ENCODE measurements at places on chromosomes 13 and 19. TPM values are rescaled to one million over a fixed set of nuclear protein-coding genes. Genes with fewer than 3 reads are reported as not detected.

GRCh38 chr19:11423791-11424181, 4.7 kb upstream of the RGL3 start:
- no peak overlapping the region for H3K27ac ChIP-seq
- H3K4me1 ChIP-seq = peaks cover 34% of the 10 kb centered on the region
- H3K27me3 ChIP-seq = peaks cover 44% of the 10 kb centered on the region
- no peak overlapping the region for H3K4me3 ChIP-seq

Gene FXYD3
- total RNA-seq = not detected

GRCh38 chr13:99439048-99439447, 62.2 kb upstream of the TM9SF2 start:
- peak; percentile 15 for DNase-seq
- no peaks in the 10 kb centered on the region for H3K36me3 ChIP-seq
- peaks cover 21% of the 10 kb centered on the region for H3K27me3 ChIP-seq
- H3K4me3 ChIP-seq = no peak overlapping the region
- H3K4me1 ChIP-seq = peaks cover 44% of the 10 kb centered on the region
- H3K27ac ChIP-seq = no peak overlapping the region

Gene PCSK4
- 2.5 TPM for total RNA-seq

- DNase-seq = no peak
- H3K4me1 ChIP-seq = no peaks in the 10 kb centered on the region
- H3K27ac ChIP-seq = no peak overlapping the region
Observed at GRCh38 chr13:82898586-82898985, 983.7 kb downstream of the SLITRK1 start.

- H3K4me1 ChIP-seq = no peaks in the 10 kb centered on the region
- H3K4me3 ChIP-seq = no peak overlapping the region
- no peaks in the 10 kb centered on the region for H3K36me3 ChIP-seq
- H3K27ac ChIP-seq = no peak overlapping the region
- H3K27me3 ChIP-seq = no peaks in the 10 kb centered on the region
Observed at GRCh38 chr19:3012621-3013262, 16.3 kb downstream of the TLE2 start.

DNA sequence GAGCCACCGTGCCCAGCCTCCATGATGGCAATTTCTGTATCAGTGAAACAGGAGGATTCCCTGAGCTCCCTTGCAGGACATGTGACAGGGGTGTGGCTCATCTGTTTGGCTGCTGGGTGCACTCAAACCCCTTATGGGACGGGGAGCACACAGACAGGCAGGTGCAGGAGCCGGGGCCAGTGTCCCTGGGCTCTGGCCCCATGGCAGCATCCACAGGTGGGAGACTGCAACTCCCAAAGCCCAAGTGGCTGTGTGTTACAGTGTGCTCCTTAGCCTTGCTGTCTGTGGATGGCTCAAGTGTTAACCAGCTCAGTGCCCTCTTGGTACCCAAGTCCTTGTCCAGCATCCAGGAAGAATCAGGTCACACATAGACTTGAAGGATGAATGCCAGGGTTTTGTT, 14.6 kb downstream of the MBD3L1 start:
- no peaks in the 10 kb centered on the region for H3K4me1 ChIP-seq
- no peak overlapping the region for H3K4me3 ChIP-seq
- no peaks in the 10 kb centered on the region for H3K27me3 ChIP-seq
- DNase-seq = no peak

Gene DNASE2
- 39.3 TPM for total RNA-seq

GRCh38 chr13:66859934-66860877, 369.9 kb downstream of the PCDH9 start:
- H3K27me3 ChIP-seq = no peaks in the 10 kb centered on the region
- no peaks in the 10 kb centered on the region for H3K4me1 ChIP-seq
- DNase-seq = no peak
- no peak overlapping the region for H3K27ac ChIP-seq
- H3K36me3 ChIP-seq = no peaks in the 10 kb centered on the region

DNA sequence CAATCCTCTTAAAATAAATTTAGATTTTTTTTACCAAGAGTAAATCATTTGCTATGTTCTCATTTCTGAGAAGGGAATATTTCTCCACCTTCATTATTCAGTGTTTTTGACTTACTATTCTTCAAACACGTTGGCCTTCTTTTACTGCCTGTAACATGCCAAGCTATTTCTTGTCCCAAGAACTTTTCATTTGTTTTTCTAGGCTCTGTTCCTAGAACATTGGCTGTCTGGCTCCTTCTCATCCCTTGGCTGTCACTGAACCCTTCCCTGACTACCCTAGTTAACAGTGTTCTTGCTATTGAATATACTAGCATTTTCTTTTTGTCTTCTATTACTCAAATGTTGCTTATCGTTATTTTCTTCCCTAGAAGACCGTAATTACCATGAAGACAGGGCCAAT, 248.1 kb downstream of the ITGBL1 start:
- no peak overlapping the region for H3K27ac ChIP-seq
- no peak for DNase-seq
- H3K36me3 ChIP-seq = no peaks in the 10 kb centered on the region
- H3K4me1 ChIP-seq = no peaks in the 10 kb centered on the region
- H3K27me3 ChIP-seq = peaks cover 5% of the 10 kb centered on the region

DNA sequence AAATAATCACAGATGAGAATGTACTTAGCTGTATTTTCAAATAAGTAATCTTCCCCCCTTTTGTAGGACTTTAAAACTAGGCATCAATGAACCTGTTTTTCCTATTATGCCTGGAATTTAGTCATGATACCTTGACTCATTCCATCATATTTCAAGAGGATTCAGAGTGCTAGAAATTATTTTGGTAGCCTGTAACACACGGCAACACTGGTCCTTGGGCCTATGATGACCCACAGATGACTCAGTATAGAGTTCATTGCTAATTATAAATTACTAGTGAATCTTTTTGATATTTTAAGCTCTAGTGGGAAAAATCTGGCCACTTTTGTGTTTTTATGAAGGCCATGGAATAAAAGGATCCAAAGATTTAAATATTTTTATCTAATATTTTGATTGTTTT, 26.0 kb upstream of the GARRE1 start:
- H3K27me3 ChIP-seq = no peaks in the 10 kb centered on the region
- H3K4me1 ChIP-seq = peaks cover 77% of the 10 kb centered on the region
- H3K36me3 ChIP-seq = peaks cover 69% of the 10 kb centered on the region
- H3K27ac ChIP-seq = no peak overlapping the region

- no peak for DNase-seq
- H3K4me1 ChIP-seq = peaks cover 67% of the 10 kb centered on the region
- H3K27me3 ChIP-seq = no peaks in the 10 kb centered on the region
- H3K27ac ChIP-seq = no peak overlapping the region
Observed at GRCh38 chr13:79455331-79455730, 25.6 kb upstream of the NDFIP2 start.

GRCh38 chr13:21365574-21365973, 93.5 kb downstream of the ZDHHC20 start:
- no peaks in the 10 kb centered on the region for H3K27me3 ChIP-seq
- DNase-seq = no peak
- peaks cover 9% of the 10 kb centered on the region for H3K4me1 ChIP-seq
- peak overlapping the region; percentile 7 for H3K27ac ChIP-seq
- no peaks in the 10 kb centered on the region for H3K36me3 ChIP-seq
- no peak overlapping the region for H3K4me3 ChIP-seq

GRCh38 chr13:30690282-30691188, 44.8 kb upstream of the ALOX5AP start:
- peak overlapping the region; percentile 52 for H3K4me3 ChIP-seq
- H3K27ac ChIP-seq = peak overlapping the region; percentile 61
- peaks cover 20% of the 10 kb centered on the region for H3K4me1 ChIP-seq
- peak; percentile 40 for DNase-seq
- peaks cover 27% of the 10 kb centered on the region for H3K27me3 ChIP-seq
- H3K36me3 ChIP-seq = peaks cover 3% of the 10 kb centered on the region

Gene GRK1
- total RNA-seq = not detected

DNA sequence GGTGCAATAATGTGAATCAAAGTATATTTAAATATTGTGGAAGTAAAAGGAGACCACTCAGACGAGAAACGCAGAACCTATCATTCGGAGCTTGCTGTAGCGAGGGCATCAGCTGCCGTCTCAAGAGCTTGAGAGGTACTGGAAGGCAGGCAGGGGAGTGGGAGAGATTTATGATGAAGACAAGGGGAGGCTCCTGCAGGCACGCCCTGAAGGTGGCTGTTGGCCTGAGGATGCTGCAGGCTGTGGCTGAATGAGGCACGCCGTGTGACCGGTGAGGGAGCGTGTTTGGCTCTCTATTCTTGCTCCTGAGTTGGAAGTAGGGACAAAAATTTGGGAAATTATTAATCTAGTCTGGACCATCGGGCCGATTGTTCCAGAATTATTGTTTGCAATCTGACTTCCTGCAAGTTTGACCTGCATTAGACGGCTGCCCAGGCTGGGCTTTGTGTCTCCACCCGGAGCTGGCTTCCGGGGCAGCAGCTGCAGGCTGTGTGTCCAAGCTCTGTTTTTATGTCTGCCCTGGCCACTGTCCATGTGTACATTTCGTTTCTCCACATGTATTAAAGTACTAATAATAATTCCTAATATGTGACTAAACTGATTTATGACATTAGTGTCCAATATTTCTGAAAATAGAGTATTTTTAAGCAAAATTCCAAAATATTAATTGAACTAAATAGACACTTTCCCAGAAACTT, 91.1 kb upstream of the ANKRD10 start:
- peaks cover 8% of the 10 kb centered on the region for H3K36me3 ChIP-seq
- H3K27ac ChIP-seq = no peak overlapping the region
- no peak overlapping the region for H3K4me3 ChIP-seq

Gene GPC5
- not detected for total RNA-seq

DNA sequence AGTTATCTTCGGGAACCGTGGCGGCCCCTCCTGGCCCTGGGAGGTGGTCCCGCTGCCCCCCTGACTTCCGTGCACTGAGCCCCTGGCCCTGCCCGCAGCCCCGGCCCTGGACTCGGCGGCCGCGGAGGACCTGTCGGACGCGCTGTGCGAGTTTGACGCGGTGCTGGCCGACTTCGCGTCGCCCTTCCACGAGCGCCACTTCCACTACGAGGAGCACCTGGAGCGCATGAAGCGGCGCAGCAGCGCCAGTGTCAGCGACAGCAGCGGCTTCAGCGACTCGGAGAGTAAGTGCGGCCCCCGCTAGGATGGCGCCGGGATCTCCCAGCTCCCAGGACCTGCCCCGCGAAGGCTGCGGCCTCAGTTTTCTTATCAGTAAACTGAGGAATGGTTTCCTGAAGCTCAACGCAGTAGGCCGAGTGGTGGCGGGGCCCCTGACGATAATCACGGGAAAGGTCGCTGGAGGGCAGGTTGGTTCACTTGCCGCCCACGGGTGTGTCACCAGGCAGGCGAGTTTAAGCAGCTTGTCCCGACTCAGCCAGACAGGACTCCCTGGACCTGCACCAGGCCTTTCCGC, 924 bp downstream of the RGCC start:
- peak overlapping the region; percentile 82 for H3K27ac ChIP-seq
- peaks cover 43% of the 10 kb centered on the region for H3K36me3 ChIP-seq
- H3K4me1 ChIP-seq = peaks cover 48% of the 10 kb centered on the region
- H3K27me3 ChIP-seq = peaks cover 20% of the 10 kb centered on the region
- H3K4me3 ChIP-seq = peak overlapping the region; percentile 86

Gene ALOX5AP
- total RNA-seq = 230 TPM

DNA sequence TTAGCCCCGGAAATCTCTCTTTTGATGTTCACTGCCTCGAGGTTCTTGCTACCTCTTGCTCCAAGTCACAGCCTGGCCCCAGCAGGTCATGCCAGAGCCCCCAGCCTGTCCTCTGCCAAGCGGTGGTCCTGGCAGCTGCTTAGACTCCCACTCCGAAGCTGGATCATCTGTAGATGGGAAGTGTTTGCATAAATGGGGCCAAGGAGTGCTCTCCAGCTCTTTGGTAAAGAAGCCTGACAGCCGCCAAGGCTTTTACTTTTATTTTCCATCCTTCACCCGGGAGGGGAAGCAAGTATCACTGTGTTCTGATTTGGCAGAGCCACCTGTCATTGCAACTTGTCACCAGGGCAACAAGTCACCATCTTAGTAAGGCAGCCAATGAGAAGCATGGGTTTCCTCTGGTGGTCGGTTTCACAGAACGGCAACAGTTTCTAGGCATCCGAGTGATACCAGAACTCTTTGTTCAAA, 10.6 kb upstream of the RETN start:
- H3K27me3 ChIP-seq = no peaks in the 10 kb centered on the region
- peak overlapping the region; percentile 38 for H3K27ac ChIP-seq

DNA sequence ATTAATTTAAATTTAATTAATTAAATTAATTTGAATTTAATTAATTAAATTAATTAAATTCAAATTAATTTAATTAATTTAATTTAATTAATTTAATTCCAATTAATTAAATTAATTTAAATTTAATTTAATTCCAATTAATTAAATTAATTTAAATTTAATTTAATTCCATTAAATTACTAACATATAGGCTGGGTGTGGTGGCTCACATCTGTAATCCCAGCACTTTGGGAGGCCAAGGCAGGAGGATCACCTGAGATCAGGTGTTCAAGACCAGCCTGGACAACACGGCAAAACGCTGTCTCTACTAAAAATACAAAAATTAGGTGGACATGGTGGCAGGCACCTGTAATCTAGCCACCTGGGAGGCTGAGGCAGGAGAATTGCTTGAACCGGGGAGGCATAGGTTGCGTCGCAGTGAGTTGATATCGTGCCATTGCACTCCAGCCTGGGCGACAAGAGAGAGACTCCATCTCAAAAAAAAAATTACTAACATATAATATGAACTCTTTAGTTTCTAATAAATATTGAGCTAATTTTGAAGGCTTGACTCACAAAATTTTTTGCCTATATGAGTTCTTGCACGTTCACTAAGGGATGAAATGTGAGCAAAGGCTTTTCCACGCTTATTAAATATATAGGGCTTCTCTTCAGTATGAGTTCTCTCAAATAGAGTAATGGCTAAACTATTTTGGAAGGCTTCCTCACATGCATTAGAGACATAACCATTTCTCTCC, 9.0 kb upstream of the USP29 start:
- no peak overlapping the region for H3K4me3 ChIP-seq
- H3K36me3 ChIP-seq = peaks cover 4% of the 10 kb centered on the region
- no peaks in the 10 kb centered on the region for H3K4me1 ChIP-seq

DNA sequence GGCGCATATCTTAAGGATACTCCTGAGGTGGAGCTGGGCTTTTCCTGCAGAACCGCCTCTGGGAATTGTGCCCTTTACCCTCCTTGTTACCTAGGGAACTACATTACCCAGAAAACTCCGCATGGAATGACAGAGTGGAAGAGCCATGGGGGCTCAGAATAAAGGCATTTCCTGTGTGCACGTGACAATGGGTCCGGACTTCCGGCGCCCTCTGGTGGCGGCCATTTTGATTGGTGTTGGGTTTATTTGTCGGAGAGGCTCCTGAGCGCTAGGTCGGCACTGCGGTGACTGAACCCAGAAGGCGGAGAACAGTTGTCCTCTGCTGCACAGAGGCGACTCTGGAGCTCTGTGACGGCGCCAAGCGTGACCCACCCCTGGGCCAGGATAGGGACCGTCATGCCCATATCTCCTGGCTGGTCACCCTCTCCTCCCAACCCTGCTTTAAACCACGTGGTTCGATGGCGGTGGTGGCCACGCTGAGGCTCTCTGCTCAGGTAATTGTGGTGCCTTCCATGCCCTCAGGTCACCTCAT, at the start of gene ZNF587B:
ZNF587B (plus strand) TSS at position 229 of the 532 bp plus-strand sequence; CDS start at position 459, 230 bp downstream.
- DNase-seq = peak; percentile 26
- H3K4me1 ChIP-seq = peaks cover 7% of the 10 kb centered on the region
- no peaks in the 10 kb centered on the region for H3K27me3 ChIP-seq
- H3K4me3 ChIP-seq = no peak within 1 kb of the TSS

- peak overlapping the region; percentile 91 for H3K27ac ChIP-seq
- peak overlapping the region; percentile 31 for H3K4me3 ChIP-seq
- DNase-seq = peak; percentile 91
- H3K27me3 ChIP-seq = no peaks in the 10 kb centered on the region
- peaks cover 60% of the 10 kb centered on the region for H3K4me1 ChIP-seq
Observed at GRCh38 chr19:1853295-1854038, 5.2 kb upstream of the REXO1 start.

Gene ARHGEF7
- total RNA-seq = 68.9 TPM

Gene IQCN
- total RNA-seq = 1.6 TPM
